Posterior cingulate gyrus (tissue), 11 donors: ENCODE measurements at places on chromosomes 4 and X.

GRCh38 chr4:73103799-73104503 is 34.4 kb upstream of the COX18 start:
- DNase-seq = no peak

DNA sequence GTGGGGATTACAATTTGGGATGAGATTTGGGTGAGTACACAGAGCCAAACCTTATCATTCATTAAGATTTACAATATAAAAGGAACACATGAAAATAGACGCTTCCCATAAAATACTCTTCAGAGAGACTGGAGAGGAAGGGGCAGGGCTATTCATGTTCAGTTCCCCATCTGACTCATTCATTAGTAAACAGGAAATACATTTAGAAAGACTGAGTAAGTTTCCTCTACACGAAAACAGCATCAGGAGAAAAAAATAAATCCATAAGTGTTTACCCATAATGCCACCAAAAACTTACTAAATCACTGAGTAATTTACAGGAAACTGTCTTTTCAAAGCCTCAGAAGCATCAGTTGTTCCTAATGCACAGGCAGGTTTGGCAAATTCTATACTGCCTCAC is 255.4 kb upstream of the CXorf51A start:
- DNase-seq = no peak

GRCh38 chr4:144223149-144223548 is 82.6 kb upstream of the GYPA start:
- DNase-seq = no peak

DNA sequence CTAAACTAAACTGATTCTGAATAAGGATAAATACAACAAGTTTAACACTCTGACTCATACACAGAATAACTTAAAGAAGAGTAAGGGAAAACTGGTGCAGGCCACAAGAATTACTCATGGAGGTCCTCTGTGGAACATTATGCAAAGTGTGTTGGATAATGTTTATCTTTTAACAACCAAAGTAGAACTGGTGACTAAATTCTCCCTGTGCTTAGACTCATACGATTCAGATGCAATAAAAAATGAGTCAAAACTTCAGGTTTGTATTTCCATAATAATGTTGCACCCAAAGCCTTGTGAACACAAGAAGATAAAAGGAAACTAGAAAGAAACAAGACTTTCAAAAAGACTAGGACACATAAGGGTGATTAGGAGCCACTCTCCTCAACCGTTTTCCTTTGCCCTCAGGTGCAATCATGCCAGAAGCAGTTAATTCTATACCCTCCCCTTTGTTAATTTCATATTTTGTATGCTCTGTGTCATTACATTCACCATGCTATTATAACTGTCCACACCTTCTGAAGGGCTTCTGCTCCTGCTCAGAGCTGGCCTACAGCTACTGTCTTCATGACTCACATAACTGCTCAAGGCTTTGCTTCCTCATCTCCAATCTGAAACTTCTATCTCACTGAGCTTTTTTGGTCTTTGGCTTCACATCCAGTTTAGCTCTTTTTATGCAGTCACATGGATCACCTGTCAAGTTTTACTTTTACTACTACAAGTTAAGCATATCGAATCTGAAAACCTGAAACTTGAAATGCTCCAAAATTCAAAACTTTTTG is 60.2 kb downstream of the KCNIP4 start:
- DNase-seq = no peak

DNA sequence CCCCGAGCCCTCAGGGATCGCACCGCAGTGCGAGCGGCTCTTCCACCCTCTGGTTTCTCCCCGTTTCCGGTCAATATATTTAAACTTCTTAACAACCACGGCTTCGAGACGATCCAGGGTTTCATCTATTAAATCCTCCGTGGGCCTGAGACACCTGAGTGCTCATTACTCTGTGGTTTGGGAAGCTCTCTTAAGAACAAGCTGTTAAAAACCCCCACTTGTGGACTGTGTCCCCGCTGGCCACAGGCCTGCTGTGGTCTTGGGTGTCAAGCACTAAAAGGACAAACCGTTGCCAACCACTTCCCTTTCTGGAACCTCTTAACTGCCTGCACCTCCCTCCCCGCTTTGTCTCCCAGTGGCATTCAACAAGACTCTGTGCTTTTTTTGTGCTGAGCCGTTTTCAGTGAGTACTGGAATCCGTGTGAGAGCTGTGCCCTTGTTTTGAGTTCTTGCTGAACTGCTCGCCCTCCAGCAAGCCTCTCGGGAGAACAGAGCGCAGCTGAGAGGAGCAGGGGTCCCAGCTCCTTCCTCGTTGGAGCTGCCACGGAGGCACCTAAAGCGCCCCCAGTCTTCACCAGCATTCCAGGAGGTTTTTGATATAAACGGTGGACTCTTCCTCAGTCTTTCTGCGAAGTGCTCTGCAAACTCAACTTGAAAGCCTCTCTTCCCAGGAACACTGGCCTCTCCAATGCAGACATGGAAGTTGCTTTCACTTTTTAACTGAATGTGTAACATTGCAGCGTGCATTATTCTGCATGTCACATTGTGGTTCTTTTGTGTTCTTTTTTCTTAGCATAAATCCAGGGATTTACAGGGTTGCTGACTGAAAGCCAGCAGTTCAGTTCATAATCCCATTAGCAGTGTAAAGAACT is 691 bp upstream of the IGFBP7 start:
- no peak for DNase-seq

DNA sequence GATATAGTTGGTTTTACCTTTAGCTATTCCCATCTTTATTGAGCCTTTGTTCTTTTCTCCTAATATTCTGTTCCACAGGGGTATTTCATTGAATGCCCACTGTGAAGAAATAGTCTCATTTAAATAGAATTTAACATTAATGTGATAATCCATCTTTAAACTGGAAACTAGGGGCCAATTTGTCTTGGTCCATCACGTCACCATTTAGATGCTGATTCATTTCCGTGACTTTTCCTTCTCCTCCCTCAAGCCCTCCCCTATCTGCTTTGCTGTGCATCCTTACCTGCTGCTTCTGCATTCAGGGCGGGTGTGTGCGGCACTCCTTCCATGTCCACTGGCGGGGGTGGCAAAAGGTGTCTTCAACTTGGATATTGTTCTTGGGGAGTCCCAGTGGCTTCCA is 241.1 kb downstream of the FBXW7 start:
- DNase-seq = no peak

DNA sequence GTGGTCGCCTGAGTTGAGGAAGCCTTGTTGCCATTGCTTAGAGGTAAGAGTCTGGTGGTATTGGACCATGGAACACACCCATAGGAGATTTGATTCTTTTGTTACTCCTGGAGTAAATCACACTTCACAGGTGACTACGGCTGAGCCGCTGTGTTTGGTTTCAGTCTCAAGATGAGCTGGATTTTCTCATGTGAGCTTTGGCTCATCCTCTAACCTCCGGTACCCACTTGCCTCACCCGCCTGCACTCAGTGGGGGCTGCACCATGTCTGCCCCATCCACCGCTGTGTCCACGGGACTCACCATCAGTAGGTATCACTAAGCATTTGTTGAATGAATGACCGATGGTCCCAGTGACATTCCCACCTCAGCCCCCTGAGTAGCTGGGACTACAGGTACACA is 52.7 kb downstream of the HTT-AS start:
- DNase-seq = no peak
